Activated CD4-positive, alpha-beta T cell treated with anti-CD3 and anti-CD28 coated beads for 36 hours (primary cell): ENCODE measurements at places on chromosomes 12 and 14. TPM values are rescaled to one million over a fixed set of nuclear protein-coding genes. Genes with fewer than 3 reads are reported as not detected.
A peak's percentile ranks its signal among the peaks of the same experiment; 100 is the strongest.

DNA sequence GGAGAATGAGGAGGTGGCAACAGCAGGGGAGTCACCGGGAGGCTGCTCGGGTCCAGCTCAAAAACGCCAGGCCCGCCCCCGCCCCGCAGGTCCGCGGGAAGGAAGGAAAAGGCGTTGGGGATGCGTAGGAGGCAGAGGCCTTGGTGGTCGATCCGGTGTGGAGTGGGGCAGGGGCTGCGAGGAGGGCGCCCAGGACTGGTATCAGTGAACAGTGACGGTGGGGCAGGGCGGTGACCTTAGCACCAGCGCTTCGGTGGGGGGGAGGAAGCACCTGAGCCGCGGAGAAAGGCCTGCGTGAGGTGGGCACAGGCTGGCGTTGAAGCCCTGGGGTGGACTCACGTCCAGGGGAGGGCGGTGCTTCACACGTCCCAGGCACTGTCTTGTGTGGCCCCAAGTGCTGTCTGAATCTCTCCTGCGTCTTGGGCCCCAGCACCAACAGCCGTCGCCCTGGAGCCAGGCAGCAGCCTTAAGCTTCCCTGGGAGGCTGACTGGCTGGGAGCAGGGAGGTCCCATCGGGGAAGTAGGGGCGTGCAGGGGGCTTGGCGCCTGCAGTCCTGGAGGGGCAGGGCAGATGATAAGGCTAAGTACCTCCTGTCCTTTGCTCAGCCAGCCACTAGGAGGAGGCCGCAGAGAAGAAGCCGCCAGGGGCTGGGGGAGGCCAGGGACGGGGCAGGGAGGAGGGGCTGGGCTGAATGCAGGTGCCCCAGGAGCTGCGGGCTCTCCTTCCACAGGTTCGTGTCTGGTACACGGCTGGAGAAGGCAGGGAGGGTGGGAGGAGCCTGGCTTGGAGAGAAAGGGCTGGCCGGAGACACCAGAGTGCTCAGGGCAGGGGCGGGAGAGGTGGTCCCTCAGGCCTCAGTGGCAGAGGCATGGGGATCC is 26.5 kb downstream of the ZBTB42 start:
- peak; percentile 73 for DNase-seq

DNA sequence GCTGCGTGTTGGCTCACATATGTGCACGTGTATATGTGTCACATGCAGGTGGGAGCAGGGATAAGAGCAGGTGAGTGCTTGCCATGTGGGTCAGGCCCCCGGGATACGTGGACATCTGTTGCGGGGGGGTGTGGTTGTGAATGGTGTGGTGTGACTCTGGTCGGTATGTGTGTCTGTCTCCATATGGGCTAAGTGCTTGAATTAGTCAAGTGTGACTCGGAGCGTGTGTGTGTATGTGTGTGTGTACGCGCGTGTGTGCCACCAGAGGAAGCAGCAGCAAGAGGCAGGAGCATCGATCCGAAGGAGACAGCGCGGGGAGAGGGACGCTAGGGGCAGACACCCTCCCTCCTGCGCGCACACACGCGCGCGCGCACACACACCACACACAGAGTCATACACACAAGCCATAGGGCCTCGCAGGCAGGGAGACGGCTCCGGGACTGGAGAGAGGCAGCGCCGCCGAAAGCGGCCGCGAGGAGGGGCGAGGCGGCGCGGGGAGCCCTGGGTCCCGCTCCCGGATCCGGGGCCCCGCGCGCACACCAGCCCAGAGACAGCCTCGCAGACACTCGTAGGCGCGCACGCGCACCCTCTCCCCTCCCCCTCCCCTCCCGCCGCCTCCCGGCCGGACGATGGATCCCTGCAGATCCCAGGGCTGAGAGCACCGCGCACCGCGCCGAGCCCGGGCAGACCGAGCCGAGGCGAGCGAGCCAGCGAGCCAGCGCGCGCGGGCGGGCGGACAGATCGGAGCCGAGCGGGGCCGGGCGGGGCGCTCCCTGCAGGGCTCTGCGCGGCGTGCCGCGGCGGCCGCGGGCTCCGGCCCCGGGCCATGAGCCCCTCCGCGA is at the start of gene ASIC1:
Gene ASIC1, plus strand, starts transcription at position 597 of the 842 bp plus-strand sequence. CDS start 1,171 bp downstream, outside the sequence.
- peak; percentile 75 for DNase-seq

DNA sequence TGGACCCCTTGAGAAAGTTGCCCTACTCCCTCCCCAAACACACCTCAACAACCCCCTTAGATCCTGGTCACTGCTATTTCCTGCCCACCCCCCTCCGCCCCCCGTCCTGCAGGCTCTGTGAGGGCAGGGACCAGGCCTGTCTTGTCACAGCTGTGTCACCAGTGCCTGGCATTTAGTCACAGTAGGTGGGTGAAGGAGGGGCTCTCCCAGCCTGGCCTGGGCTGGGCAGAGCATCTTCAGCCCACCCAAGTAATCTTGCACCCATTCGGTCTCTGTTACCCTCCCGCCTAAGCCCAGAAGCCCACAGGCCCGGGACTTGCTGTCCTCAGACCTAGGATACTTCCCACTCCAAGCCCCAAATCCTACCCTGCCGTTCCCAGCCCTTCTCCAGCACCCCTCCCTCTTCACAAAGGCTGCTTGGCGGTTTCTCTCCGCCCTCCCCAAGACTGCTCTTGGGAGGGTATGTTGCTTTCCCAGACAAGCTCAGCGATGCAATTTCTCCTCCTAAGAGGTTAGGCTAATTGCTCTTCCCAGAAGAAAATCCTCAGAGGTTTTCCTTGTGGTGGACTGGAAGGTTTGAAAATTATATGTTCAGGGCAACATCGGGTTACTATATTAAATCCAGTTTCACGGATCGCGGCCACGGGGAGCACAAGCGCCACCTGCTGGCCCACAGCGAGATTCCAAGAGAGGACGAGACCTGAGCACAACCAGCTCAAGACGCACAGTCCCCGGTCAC is 50.8 kb upstream of the ZFP36L1 start:
- peak; percentile 87 for DNase-seq

DNA sequence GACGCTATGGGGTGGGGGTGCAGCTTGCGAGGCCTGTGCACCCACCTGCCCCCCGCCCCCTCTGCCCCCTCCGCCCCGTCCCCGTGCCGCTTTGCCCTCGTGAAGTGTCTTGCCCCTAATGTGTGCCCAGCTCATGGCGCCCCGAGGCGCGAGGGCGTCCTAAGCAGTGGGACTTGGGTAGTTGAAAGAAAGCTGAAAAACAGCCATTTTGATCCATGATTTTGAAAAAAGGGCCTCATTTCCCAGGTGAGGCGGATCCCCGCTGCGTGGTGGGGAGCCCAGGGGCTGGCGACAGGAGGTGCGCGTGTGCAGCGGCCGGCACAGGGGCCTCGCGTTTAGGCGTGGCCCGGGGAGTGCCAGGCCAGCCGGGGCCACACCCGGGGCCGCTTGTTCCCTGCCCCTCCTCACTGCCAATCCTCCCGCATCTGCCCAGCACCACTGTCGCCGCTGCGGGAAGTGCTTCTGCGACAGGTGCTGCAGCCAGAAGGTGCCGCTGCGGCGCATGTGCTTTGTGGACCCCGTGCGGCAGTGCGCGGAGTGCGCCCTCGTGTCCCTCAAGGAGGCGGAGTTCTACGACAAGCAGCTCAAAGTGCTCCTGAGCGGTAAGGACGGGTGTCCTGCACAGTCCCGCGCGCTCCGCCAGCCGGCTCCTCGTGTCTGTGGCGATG is 11.8 kb downstream of the ZFYVE21 start:
- DNase-seq: no peak

GRCh38 chr14:54462048-54462447 is 20.9 kb upstream of the CNIH1 start:
- no peak for DNase-seq

DNA sequence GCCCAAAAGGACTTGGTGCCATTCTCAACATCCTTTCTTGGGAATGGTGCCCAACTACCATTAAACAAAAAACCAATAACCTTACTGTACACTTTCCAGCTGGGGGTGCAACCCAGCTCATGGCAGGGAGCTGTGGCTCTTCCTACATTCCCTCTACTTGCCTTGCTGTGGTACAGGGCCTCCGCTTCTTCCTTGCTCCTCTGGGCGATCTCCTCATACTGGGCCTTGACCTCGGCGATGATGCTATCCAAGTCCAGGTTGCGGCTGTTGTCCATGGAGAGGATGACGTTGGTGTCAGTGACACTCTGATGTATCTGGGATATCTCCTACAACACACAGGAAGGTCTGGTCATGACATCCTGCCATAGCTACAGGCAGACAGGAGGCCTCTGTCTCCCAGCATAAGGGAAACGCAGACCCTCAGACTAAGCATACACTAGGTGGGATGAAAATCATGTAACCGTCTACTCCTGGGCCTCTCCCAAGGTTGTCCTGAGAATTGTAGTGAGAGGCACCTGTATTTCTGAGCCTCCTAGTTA is 3.9 kb downstream of the KRT2 start:
- no peak for DNase-seq

- DNase-seq: peak; percentile 61
Observed at GRCh38 chr12:12466157-12466556, 96.5 kb downstream of the DUSP16 start.

Gene AMN
- 0.23 TPM for total RNA-seq

Gene IL22
- 1.4 TPM for total RNA-seq
